ENCODE measurements at places on chromosomes 13 and 19. TPM values are rescaled to one million over a fixed set of nuclear protein-coding genes. Genes with fewer than 3 reads are reported as not detected.

KANK3 gene
- total RNA-seq: 19.3 TPM

POU4F1 gene
- total RNA-seq: 0.56 TPM

SULT2A1 gene
- total RNA-seq: not detected

CCDC97 gene
- 7.9 TPM for total RNA-seq

CCDC70 gene
- not detected for total RNA-seq

Data from endothelial cell of coronary artery (primary cell).